ENCODE measurements at places on chromosomes 7 and 10.

- peak; percentile 55 for DNase-seq
Observed at GRCh38 chr7:124032369-124033094, at the start of gene TMEM229A. Gene TMEM229A, minus strand, starts transcription at chr7:124033067. Its CDS starts 64 bp downstream, at chr7:124033003.

GRCh38 chr10:19961076-19962053 is 145.1 kb downstream of the PLXDC2 start:
- DNase-seq = no peak

DNA sequence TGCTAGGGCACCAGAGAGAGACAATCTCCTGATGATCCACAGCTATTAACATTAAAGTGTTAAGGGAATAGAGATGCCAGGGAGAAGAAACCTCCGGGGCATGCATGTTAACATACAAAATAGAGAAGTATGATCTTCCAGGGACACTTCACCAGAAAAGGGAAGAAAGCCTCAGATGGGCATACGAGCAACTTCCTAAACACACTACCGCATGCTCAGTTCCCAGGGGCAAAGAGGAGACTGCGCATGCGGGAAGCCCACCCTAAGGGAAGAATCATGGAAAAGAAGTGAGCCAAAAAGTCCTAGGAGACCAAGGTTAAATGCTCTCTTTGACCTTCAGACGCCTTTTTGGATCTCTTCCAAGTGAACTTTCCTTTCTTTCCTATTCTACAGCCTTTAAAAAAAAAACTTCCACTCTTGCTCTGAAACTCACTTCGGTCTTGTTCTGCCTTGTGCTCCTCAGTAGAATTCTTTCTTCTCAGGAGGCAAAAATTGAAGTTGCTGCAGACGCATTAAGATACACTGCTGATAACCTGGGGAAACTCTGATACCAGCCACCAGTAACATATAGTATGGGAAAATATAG is 1211.3 kb downstream of the REEP3 start:
- no peak for DNase-seq

- no peak for DNase-seq
Observed at GRCh38 chr7:53661645-53662217, 626.3 kb downstream of the POM121L12 start.

GRCh38 chr7:1151156-1151555 is 8.8 kb downstream of the ZFAND2A start:
- DNase-seq = no peak

DNA sequence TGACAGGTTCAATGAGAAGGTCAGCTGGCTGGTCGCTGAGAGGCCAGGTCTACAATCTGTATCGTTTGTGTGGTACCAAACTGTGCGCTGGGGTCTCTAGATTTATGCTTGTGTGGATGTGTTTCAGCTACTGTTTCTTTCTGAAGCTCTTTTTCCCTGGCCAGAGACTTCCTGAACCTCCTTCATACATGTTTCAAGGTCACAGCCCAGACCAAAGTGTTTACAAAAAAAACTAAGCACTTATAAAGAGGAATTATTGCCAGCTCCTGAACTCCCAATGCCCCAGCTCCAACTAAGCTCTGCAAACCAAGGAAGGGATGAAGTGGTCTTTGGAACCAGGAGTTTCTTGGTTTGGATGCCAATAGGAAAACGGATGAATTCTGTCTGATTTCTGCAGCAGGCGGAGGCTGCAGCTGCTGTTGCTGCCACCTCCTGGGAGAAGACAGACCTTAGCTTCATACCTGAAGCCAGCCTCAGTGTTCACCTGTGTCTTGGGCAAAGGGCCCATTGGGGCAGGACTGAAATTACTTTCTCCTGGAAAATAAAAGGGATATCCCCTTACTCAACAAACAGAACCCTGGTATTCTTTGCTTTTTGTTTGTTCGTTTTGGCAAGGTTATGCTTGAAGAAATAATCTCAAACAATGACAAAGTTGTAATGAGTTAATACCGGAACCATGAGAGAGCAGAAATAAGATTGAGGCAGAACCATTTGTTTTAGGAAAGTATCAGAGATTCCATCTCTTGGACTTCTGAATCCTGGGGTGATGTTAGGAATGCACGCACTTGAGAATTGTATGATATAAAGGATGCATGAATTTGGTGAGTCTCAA is 24.6 kb upstream of the MKLN1 start:
- DNase-seq = no peak

All from NCI-H1105 (cell line).